ENCODE measurements at places on chromosomes 16 and 17.

DNA sequence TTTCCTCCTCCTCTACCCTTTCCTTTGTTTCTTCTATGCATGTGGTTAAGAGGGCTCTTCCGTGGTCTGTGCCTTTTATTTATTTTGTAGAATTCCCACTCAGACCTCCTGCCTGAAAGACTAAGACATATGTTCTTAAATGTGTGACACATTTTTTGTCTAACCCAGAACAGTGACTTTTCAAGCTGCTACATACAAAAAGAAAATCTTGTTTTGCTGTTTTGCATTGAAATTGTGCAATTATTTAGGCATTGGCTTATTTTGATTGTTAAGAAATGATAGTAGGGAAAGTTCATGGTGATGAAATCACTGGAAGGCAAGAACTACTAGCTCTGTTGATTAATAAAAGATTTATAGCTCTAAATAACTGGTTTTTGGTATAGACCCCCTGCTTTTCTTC lies 76.8 kb downstream of the TUBD1 start:
- no peak for DNase-seq

GRCh38 chr17:34366010-34366409 lies 3.0 kb upstream of the CCL1 start:
- no peak for DNase-seq

DNA sequence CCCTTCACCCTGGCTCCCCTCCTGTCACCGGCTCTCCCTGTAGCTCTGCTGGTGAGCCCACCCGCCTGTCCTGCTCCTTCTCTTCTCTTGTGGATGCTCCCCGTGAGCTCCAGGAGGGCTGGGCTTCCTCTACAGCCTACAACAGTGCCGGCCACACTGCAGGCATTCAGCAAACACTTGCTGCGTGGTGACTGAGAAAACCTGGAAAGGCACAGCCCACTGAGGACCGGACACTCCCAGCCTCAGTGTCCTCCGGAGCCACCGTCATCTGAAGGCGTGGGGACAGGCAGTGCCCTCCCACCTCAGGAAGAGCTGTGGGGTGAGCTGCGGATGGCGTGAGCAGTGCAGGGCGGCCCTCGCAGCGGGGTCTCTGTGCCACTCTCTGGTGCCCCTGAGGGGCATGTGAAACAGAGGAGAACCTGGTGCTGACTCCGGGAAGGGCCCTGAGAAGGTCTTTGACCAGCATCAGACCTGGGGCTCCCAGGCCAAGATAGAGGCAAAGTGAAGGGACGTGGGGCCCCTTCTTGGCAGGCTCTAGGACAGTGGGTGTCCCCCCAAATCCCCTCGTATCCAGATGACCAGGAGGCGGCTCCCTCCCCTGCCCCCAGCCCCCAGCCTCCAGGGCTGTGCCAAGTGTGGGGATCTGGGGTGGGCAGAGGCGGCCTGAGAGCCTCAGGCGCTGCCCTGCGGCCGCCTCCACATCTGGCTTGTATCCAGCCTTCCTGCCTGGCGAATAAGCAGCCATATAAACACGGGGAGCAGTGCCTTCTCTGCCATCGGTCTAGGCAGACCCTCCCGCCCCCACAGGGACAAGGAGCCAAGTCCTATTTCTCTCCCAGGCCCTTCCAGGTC lies 44.0 kb upstream of the PABPN1L start:
- DNase-seq: no peak

GRCh38 chr17:74466828-74467184 lies 372 bp downstream of the CD300A start:
- DNase-seq: no peak

- DNase-seq: no peak
Measured at GRCh38 chr16:81277541-81278080, 37.2 kb upstream of the GAN start.

DNA sequence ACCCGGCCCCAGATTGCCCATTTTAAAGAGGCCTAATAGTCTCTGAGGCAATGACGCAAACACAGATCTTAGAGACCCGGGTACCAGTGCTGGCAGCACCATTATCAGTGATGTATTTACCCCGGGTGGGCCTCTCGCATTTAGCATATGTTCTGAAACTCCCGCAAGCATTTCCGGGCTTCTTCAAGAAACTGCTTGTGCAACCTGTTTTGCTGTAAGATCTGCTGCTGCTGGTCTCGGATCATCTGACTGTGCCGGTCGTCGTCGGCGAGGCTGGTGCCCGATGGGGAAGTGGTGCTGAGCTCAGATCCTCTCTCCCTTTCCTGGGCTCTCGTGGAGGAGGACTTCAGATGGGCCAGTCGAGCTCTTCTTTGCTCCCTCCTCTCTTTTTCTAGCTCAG lies 12.5 kb downstream of the CEP295NL start:
- DNase-seq: no peak

Measured in M059J (cell line).